ENCODE measurements at places on chromosomes 2 and 18. TPM values are rescaled to one million over a fixed set of nuclear protein-coding genes. Genes with fewer than 3 reads are reported as not detected.

Gene LHCGR
- not detected for total RNA-seq

Gene CGREF1
- 8.8 TPM for total RNA-seq

Gene PPIL3
- 15.1 TPM for total RNA-seq

Gene TSPYL6
- not detected for total RNA-seq

Gene IL1RL2
- 2.8 TPM for total RNA-seq

Gene CD28
- 0.24 TPM for total RNA-seq

Gene FAM124B
- total RNA-seq: 0.31 TPM

Gene TMEM247
- not detected for total RNA-seq

Gene CPO
- 0.22 TPM for total RNA-seq

Gene RND3
- total RNA-seq: 70.4 TPM

Gene DUSP19
- 0.50 TPM for total RNA-seq

Gene TTN
- total RNA-seq: 2.0 TPM

Gene GLS
- 22.7 TPM for total RNA-seq

Gene MOCOS
- total RNA-seq: 16.4 TPM

Gene ITPRIPL1
- total RNA-seq: 0.15 TPM

Gene PSTPIP2
- total RNA-seq: 10.6 TPM

Gene ANO7
- total RNA-seq: 1.1 TPM

Gene CLEC4F
- not detected for total RNA-seq

Gene NCKAP1
- 42.8 TPM for total RNA-seq

Gene MYO5B
- 17.1 TPM for total RNA-seq

Gene SULT1C2
- 31.2 TPM for total RNA-seq

Gene COLEC12
- 1.00 TPM for total RNA-seq

Gene PKDCC
- 13.7 TPM for total RNA-seq

Gene CNTNAP5
- not detected for total RNA-seq

Gene SGPP2
- total RNA-seq: 0.18 TPM

Gene CYBRD1
- 13.5 TPM for total RNA-seq

Gene UGT1A9
- 91.6 TPM for total RNA-seq

Gene SRD5A2
- total RNA-seq: 12.0 TPM

Gene NEB
- total RNA-seq: 12.4 TPM

Gene WNT10A
- total RNA-seq: not detected

Gene TANK
- total RNA-seq: 34.1 TPM

Gene CCDC148
- 0.13 TPM for total RNA-seq

Gene MALL
- 3.1 TPM for total RNA-seq

Gene TRIM43
- total RNA-seq: not detected

Gene POTEC
- not detected for total RNA-seq

Gene DSG4
- not detected for total RNA-seq

Gene TEKT4
- total RNA-seq: not detected

Gene ZSWIM2
- total RNA-seq: not detected

Gene PASK
- total RNA-seq: 3.5 TPM

Gene OSR1
- 0.12 TPM for total RNA-seq

Gene LYPD6B
- total RNA-seq: not detected

Gene VIT
- total RNA-seq: not detected

Gene IGFBP5
- 51.2 TPM for total RNA-seq
